ENCODE measurements at places on chromosomes 7 and 10.

GRCh38 chr10:48472501-48473069, 132.3 kb downstream of the ARHGAP22 start:
- no peak for DNase-seq

- DNase-seq, result no peak
These were observed 61.9 kb downstream of the SH3PXD2A start for GRCh38 chr10:103793429-103793828.

DNA sequence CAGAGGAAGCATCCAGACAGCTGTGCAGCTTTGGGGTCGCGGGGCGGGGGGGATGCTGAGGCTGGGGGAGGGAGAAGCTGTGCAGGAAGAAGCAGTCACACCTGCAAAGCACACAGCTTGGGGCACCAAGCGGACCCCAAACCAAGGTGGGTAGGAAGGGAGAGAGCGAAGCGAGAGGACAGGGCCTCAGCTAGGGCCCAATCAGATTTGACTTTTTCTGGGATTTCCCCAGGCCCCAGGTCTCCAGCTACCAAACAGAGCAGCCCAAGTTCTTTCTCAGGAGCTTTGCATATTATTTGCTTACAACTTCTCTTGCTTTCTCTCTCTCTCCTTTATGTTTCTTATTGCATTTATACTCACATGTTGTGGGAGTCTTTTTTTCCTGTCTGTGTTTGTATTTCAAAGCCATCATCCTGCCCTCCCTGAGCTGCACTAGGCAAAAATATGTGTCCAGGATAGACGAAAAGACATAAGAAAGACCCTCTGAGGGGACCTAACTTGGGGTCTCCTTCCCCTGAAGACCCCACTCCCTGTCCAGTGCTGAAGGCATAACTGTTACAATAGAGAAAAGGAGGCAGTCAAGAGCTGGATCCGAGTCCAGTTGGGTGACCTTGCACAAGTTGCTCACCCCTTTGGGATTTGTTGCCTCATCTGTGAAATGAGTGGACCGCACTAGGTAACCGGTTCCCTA, 50.6 kb upstream of the SMNDC1 start:
- no peak for DNase-seq

DNA sequence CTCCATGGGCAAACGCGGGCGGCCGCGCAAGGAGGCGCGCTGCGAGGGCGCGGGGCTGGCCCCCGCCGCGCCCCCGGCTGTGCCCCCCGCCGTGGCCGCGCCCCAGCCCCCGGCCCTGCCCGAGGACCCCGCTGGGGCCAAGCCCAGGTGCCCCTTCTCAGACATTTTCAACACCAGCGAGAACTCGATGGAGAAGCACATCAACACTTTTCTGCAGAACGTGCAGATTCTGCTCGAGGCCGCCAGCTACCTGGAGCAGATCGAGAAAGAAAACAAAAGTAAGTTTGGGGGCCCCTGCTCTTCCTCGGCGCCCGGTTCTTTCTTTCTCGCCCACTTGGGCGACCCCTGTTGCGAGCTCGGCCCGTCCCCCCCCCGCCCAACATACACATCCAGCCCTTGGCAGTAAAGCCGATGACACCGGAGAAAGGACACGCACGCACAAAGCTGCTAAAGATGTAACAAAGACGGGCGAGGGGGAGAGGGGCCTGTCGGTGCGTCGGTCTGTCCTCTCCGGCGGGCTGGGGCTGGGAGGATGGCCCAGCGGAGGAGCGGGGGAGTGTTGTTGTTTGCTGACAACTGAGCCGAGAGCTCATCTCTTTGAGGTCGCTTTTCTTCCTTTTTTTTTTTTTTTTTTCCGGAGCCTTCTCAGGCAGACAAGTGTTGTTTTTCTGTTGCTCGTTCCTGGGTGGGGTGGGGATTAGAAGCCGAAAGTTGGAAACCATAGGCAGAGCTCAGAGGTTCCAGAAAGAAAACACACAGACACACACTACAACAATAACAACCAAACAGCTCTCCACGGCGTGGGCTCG, 604 bp downstream of the MXI1 start:
- DNase-seq, result peak; percentile 76

DNA sequence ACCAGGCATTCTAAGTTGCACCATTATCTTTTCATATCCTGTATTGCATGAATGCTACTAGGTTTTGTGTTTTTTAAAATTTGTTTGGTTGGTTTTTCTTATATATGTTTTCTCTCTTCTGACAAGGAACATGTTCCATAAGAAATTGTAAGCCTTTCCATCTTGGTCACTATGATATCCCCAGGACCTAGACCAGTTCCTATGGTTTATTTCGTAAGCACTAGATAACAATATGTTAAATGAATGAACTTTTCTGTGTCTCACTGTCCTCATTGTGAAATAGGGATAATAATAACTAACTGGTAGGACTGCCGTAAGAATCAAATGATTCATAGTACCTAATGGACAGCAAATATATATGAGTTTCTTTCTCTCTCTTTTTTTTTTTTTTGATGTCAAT, 146.3 kb downstream of the SEMA3E start:
- DNase-seq, result no peak

Data from coronary artery (tissue), 2 donors.